NCI-H2107 (cell line): ENCODE measurements at places on chromosomes 13 and 19.

GRCh38 chr13:41505209-41505835 lies 48.0 kb downstream of the RGCC start:
- no peak for DNase-seq

DNA sequence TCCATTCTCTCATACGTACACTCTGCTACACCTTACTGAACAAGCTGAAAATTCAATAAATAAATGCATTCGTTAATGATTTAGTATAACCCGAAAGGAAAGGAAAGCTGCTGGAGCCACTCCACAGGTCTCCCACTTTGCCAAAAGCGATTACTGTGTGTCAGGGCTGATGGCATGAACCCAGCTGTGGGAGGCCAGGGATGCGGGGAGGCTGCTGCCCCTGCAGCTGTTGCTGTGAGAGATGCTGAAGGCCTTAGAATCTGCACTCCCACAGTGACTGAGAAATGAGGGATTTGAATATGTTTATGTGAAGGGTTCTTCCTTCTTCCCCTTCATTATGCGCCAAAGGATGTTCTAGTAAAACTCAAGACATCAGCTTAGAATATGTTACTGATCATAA lies 58.7 kb upstream of the NBEA start:
- DNase-seq: no peak

GRCh38 chr13:71090990-71091389 lies 776.0 kb downstream of the DACH1 start:
- DNase-seq: no peak

- DNase-seq: no peak
Measured at GRCh38 chr19:56295531-56296455, 18.8 kb downstream of the ZSCAN5A start.

- DNase-seq: no peak
Measured at GRCh38 chr19:30604657-30605056, 232.5 kb downstream of the ZNF536 start.

DNA sequence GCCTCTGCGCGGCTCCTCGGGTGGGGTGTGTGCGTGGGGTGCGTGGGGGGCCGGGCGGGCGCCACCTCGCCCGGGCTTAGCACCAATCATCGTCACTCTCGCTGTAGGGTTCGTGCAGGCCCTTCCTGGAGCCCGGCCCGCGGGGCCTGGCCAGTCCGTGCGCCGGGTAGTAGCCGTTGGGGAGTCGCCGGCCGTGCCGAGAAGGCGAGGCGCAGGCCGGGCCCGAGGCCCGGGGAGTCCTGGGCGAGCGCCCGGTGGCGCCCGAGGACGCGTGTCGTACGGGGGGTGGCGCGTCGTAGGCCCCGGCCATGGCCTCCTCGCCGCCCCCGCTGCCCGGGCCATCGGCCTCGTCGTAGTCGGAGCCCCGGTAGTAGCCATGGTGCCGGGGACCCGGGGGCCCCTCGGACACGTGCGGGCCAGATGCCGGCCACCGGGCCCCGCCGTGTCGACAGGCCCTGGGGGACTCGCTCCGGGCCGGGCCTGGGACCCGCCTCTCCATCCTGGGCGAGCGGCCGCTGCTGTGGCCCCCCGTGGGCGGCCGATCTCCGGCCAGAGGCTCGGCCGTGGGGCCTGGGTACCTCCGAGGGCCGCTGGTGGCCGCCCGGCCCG lies 57.1 kb downstream of the IER2 start:
- DNase-seq: no peak

- DNase-seq: no peak
Measured at GRCh38 chr19:53388168-53388567, 6.8 kb upstream of the ZNF765 start.

GRCh38 chr13:41244556-41244955 lies 18.8 kb downstream of the MTRF1 start:
- no peak for DNase-seq

DNA sequence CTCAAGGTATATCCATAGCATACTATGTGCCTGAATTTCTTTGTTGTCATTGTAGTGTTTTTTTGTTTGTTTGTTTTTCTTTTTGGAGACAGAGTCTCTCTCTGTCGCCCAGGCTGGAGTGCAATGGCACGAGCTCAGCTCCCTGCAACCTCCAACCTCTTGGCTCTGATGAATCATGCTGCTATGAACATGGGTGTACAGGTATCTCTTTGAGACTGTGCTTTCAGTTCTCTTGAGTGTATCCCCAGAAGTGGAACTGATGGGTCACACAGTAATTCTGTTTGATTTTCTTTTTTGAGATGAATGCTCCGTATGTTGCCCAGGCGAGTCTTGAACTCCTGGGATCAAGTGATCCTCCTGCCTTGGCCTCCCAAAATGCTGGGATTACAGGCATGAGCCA lies 13.7 kb upstream of the SLC25A42 start:
- no peak for DNase-seq

DNA sequence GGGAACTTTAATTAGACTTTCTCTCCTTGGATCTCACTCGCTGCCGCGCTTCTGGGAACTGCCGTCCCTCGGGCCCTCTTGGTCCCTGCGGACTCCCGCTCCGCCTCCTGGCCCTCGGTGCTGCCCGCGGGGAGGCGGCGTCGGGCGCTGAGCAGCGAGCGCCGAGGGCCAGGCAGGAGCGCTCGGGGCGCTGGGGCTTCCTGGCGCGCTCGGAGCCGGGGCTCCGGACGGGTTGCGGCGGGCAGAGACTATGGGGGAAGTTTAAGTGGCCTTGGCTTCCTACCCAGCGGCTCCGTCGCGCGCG lies 704 bp downstream of the CHST8 start:
- DNase-seq: no peak

GRCh38 chr13:99600318-99600717 lies 99.0 kb downstream of the TM9SF2 start:
- DNase-seq: no peak

DNA sequence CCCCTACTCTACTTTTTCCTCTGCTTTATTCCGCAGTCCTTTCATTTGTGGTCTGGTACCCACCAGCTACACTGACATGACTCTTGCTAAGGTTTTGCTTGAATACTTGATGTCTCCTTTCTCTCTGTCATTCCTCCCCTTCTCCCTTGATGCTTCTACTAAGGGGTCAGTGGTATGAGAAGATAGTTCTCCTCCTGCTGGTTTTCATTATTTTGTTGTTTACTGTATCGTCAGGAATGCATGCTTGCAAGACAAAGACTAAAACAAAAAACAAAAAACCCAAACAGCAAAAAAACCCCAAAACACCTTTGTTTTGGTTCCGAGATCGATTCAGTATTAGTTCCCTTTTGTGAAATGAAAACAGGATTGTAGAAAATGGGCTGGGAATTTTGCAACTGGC lies 59.5 kb downstream of the PCCA start:
- no peak for DNase-seq

DNA sequence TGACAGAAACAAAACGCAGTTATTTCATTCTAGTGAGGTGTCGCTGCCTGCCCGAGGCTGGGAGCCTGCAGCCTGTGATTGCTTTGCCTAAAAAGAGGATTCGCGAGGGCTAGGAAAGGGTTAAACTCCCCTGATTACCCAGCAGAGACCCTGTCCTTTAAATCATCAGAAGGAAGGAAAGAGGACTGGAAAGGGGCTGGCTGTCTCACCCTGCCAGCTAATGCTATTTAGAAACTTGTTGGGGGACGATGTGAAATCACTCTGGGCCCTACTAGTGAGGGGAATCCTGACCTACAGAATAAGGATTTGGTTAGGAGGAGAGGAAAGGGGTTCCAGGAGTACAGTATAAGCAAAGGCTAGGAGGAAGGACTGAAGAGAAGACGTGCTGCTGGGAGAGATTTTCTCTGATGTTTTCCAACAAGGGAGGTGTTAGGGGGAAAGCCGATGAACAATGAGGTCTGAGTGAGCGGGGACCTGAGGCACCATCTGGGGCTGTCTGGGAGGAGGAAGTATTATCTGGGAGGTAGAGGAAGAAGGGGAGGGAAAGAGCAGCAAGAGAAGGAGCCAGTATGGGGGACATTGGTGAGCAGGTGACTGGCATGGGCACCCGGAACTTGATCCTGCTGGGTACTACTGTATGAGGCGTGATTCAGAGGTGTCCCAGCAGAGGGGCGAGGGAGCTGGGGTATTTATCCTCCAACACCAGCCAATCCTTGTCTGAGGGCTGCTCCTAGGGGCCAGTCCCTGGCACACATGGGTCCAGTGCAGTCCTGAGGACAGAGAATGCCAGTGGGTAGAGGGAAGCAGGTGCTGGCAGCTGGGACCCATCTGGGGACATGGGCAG lies 55.7 kb upstream of the PTPRS start:
- DNase-seq: no peak

DNA sequence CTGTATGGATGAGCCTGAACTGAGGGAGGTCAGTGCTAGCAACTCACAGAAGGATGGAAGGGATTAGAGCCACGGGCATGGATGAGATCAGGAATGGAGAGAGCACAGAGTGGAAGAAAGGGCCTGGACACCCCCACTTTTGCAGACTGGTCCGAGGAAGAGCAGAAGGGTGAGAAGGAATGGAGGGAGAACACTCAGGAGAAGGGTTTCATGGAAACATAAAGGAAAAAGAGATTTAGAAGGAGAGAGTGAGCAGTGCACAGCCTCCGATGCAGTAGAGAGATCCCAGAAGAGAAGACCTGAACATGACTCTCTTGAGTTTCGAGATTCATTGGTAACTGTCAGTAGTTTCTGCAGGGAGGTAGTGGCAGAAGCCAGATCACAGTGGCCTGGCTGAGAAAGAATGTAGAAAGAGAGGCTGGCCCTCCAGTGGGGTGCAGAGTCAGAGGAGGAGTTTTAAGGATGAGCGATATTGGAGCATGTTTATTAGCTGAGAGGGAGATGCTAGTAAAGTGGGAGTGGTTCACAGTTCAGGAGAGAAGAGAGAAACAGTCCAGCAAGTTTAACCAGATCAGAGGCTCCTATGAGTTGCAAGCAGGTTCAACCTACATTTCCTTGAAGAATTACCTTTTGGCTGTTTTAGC lies 108.9 kb downstream of the ZAR1L start:
- no peak for DNase-seq

DNA sequence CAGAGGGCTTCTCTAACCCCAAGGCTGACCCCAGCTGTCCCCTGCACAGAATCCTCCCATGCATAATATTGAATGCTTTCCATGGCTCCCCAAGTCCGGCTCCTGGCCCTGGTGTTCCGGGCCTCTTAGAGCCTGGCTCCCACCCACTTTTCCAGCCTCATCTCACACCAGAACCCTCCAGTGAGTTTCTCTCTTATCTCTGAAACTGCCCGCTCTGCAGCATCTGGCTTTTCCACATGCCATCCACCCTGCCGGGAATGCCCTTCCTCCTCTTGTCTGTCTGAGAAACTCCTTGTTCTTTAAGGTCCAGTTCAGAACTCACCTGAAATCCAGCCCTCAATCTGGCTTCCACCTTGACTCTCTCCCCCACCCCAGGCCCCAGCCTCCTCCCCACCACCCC lies 6.8 kb downstream of the SYNGR4 start:
- DNase-seq: no peak

DNA sequence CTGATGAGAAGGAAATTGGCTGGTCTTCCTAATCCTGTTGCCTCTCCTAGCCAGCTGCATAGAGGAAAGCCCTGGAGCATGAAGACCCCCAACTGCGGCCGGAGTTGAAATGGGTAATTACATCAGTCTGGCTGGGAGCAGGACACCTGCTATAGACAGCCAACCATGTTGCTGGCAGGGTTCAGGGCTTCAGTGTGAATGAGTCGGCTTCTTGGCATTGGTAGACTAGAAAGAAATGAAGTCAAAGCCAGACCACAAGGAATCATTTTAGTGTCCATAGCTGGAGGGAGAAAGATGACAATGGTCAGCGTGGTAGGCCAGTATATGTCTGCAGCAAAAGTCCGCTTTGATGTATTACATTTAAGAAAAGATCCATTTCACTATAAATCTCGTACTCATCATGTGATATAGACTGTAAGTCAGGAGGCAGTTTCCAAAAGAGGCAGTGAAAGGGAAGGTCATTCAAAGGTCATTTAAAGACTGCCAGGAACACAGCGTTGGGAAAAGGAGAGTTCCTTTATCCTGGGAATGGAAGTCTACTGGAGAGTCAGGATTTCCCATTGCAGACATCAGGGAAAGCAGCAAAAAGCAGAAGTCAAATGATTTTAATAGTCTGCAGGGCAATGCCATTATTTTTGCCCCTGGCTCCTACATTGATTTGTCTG lies 262.7 kb downstream of the DNAJC15 start:
- peak; percentile 35 for DNase-seq

DNA sequence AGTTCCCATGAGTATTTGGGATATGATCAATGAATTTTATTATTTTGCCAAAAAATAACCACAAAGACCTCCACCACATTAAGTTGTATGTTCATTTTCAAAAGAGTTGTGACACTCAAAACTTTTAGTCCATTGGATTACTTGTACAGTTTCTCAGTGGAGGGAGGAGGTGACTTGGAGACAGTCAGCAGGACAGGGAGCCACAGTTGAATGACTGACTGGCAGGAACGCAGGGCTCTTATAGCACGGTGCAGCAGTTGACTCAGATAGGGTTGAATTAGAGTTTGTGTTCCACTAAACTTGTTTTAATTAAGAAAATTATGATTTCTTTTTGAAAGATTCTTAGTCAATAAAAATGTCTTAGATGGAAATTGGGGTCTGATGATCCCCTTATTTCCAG lies 42.5 kb downstream of the TNFRSF19 start:
- DNase-seq: no peak

DNA sequence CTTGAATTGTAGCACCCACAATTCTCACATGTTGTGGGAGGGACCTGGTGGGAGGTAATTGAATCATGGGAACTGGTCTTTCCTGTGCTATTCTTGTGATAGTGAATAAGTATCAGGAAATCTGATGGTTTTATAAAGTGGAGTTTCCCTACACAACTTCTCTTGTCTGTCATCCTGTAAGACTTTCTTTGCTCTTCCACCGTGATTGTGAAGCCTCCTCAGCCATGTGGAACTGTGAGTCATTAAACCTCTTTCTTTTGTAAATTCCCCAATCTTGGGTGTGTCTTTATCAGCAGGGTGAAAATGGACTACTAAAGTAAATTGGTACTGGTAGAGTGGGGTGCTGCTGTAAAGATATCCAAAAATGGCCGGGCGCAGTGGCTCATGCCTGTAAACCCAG lies 215.6 kb downstream of the LIG4 start:
- DNase-seq: no peak

GRCh38 chr13:62324842-62325241 lies 909.2 kb upstream of the PCDH20 start:
- no peak for DNase-seq

DNA sequence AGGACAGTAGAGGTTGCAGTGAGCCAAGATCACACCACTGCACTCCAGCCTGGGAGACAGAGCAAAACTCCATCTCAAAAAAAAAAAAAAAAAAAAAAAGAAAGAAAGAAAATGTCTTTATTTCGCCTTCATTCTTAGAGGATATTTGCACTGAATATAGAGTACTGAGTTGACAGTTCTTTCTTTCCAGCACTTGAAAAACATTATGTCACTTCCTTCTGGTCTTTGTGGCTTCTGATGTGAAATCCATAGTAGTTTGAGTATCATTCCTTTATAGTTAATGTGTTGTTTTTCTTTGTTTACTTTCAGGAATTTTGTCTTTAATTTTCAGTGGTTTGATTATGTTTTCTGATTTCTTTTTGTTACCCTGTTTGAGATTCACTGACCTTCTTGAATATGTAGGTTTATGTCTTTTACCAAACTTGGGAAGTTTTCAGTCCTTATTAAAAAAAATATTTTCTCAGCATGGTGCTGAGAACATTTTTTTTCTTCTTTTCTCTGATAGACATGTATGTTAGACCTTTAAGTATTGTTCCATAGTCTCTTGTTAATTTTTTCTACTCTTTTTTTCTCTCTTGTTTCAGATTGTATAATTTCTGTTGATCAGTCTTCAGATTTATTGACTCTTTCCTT lies 50.1 kb downstream of the PCCA start:
- DNase-seq: no peak

GRCh38 chr19:8453616-8454015 lies 8.8 kb downstream of the HNRNPM start:
- DNase-seq: no peak

- DNase-seq: peak; percentile 35
Measured at GRCh38 chr13:45047394-45048310, 58.3 kb downstream of the GPALPP1 start.

- DNase-seq: no peak
Measured at GRCh38 chr19:8640402-8641004, 10.1 kb downstream of the NFILZ start.
